Activated naive CD4-positive, alpha-beta T cell treated with anti-CD3 and anti-CD28 coated beads for 36 hours (primary cell): ENCODE measurements at places on chromosomes 12 and 14. TPM values are rescaled to one million over a fixed set of nuclear protein-coding genes. Genes with fewer than 3 reads are reported as not detected.

NYNRIN gene
- not detected for total RNA-seq

MIP gene
- not detected for total RNA-seq

- peak; percentile 9 for DNase-seq
Observed at GRCh38 chr12:40192704-40193255, 32.0 kb upstream of the LRRK2 start.

HNF1A gene
- total RNA-seq = not detected

KRT71 gene
- total RNA-seq = not detected

- DNase-seq = no peak
Observed at GRCh38 chr14:100611811-100612480, 24.7 kb upstream of the BEGAIN start.

OASL gene
- 13.4 TPM for total RNA-seq

DNA sequence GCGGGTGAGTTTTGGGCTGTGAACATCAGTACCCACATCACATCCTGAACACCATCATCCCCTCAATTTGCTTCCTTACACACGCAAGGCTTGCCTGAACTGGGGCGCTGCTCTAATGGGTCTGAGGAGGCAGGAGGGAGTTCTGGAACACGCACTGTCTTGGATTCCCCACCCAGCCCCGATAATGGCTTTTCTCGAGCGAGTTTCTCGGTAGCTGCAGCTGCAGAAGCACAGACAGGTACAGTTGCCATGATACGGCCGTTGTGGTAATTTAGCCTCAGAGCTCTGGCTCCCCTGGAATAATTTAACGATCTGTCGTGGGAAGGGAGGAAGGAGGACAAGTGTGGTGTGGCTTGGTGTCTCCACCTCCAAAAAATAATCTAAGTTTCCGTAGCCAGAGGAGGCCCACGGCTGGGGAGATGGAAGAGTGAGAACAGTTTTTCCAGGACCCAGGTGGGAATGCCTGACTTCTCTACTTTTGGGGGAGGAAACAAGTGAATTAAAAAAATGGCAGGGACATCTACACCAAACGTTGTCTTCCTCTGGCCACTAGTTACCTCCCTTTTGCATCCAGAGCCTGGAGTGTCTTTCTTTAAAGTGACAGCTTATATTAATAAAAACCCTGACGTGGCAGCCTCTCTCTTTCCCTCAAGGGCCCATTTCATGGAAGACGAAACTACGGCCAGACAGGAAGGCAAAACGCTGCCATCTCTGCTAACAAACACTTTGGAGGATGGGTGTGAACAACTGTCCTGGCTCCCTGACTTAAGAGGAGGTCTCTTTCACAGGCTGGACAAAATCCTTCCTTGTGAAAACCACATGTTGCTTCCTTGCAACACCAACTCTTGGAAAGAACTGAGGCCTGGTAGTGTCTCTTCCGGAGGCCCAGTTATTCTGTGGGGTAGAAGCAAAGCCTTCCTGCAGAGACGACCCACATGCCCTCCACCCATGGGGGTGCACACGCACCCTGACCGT is 84.8 kb downstream of the RBM19 start:
- DNase-seq = no peak

CCDC88C gene
- 83.3 TPM for total RNA-seq

DNA sequence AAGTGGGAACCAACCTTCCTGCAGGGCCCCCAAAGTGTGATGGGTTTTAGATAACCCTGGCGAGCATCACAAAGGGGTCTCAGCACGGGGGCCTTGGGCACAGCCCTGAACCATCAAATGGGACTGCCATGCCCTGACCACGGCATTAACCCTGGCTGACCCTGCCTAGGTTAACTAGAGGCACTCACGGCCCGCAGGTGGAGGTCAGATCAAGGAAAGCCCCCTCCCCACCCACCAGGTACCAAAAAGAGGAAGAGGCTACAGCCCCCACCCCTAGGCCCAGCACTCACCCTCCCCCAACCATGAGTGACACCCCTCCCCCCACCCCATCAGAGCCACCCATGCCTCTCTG is 42.5 kb downstream of the CCNK start:
- DNase-seq = no peak

ABHD12B gene
- not detected for total RNA-seq

DNA sequence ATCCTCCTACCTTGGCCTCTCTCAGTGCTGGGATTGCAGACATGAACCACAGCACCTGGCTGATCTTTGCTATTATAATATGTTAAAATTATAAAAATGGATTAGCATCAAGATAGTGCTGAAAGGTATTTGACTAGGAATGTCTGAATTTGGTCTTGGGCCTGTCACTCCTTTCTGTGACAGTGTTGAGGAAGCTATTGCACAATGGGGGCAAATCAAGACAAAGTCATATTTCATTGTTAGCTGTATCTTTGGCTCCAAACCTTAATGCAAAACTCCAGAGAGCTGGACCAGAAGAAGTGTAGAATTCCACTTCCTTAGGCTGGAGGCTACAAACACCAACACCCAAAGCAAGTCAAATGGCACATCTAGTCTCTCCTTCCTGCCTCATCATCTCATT is 42.2 kb downstream of the ZCRB1 start:
- DNase-seq = no peak

DNA sequence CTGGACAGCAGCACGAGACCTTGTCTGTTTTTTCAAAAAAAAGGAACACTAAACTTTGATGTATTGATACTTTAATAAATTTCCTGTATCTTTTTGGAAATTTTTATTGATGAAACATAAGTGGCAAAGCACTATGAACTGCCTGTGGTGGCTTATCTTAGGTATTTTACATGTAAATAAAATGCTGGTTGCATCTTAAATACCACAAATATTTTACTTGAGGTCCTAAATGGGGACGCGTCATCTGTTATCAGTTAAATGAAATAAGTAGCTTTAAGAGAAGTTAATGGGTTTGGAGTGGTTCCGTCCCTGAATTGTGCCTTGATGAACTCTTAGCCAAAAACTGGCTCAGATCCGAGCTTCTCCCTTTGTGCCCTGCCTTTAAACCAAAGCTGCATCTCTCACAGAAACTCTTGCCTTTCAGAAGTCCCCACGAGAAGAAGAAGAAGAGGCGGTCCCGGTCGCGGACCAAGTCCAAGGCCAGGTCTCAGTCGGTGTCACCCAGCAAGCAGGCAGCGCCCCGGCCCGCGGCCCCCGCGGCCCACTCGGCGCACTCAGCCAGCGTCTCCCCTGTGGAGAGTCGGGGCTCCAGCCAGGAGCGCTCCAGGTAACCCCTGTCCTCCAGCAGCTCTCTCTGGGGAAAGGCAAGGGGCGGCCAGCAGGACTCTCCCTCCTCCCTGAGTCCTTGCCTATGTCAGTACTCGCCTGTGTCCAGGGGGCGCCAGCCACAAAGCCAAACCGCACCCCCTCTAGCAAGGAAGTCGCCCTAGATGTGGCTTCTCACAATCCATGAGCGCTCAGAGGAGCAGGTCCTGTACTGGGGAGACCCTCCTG is 31.2 kb upstream of the MMP17 start:
- no peak for DNase-seq

- no peak for DNase-seq
Observed at GRCh38 chr12:60240891-60241290, 645.1 kb downstream of the SLC16A7 start.

GRCh38 chr14:61923348-61923747 is 161.1 kb downstream of the SNAPC1 start:
- peak; percentile 18 for DNase-seq

DNA sequence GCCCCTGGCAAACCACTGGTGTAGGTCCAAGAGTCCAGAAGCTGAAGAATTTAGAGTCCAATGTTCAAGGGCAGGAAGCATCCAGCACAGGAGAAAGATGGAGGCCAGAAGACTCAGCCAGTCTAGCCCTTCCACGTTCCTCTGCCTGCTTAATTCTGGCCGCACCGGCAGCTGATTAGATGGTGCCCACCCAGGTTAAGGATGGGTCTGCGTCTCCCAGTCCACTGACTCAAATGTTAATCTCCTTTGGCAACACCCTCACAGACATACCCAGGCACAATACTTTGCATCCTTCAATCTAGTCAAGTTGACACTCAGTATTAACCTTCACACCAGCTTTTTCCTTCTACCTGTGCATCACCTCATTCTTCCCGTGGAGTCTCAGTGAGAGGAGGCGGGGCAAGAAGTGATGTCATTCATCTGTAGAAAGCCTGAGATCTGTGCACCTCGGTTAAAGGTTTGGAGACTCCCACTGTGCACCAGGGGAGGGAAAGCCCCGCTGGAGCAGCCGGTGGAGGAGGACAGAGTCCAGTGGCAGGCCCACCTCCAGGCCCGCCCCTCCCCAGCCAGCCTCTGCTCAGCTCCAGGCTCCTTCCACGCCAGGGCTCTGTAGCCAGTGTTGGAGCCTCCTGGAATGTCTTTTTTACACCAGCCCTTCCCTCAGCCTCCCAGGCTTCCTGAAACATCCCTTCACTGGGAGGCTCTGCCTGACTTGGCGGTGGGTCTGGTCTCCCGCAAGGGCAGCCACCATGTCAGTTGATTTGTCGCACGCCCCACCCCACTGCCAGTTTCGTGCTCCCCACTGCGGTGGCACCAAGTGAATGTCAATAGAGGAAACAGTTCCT is 80.1 kb upstream of the DYNC1H1 start:
- no peak for DNase-seq

GRCh38 chr14:89226801-89227495 is 190.1 kb downstream of the FOXN3 start:
- DNase-seq = no peak

DNA sequence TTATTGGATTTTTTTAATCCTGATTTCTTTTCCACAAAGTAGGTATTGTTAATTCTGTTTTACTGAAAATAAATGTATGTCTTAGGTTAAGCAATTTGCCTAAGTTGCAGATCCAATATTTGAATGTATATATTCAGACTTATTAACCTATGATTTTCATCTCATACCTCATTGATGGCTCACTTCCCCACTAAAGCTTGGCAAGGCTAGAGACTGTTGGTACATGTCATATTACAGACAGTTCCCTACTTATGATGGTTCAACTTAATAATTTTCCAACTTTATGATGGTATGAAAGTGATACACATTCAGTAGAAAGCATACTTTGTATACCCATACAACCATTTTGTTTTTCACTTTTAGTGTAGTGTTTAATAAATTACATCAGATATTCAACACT is 33.2 kb upstream of the KCNH3 start:
- no peak for DNase-seq

GRCh38 chr12:112868459-112869041 is 38.2 kb upstream of the OAS1 start:
- DNase-seq = no peak

KRT4 gene
- total RNA-seq = not detected

DUSP16 gene
- total RNA-seq = 45.7 TPM

DNA sequence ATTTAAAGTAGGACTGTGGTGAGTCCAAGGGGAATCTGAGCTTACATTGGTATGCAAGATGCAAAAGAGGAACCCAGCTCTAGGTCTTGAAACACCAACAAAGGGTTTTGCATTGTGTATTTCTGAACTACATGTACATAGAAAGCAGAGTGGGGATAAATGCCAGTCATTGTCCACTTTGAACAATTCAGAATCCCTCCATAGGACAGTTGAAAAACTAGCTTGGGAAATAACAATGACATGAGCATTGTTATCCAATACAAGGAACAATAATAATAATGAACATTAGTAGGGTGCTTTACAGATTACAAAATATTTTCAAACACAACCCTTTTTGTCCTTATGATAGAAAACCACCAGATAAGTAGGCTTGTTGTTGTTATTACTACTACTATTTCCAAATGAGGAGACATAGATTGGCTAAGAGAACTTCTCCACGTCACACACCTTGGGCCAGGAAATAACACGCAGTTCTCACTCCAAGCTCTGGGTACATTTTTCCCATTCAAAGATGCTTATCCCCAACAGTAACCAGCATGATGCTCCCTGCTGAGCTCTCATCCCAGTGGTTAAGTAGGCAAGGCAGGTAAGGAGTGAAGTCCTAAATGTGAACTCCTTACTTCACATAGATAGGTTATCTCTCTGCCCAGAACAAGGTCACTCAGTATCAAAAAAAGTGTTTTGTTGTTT is 51.7 kb upstream of the RASSF8 start:
- no peak for DNase-seq

GRCh38 chr14:23009483-23009938 is 432 bp downstream of the C14orf93 start:
- no peak for DNase-seq

- DNase-seq = no peak
Observed at GRCh38 chr12:124744659-124745464, 118.8 kb downstream of the SCARB1 start.

DNA sequence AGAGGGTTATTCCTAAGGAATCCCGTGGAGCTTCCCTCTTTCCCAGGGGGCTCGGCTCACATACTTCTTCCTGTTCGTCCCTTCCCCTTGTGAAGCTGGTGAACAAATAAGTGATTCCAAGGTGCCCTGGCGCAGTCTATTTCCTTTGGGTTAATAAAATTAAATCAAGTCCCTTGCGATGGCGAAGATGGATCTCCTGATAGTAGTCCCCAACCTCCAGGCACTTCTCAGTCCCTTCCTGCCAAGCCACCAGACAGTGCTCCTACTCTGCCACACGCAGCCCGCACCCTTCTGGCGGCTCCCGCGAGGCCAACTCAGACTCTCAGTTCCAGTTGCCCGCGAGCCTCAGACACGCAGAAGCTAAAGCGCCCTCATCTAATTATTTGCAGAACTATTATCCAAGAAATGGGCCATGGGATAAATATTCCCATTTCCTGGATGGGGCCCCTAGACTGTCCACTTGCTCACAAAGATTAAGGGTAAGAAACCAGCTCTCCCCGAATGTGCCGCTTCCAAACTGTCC is 2.4 kb upstream of the SIX6 start:
- DNase-seq = no peak

DNA sequence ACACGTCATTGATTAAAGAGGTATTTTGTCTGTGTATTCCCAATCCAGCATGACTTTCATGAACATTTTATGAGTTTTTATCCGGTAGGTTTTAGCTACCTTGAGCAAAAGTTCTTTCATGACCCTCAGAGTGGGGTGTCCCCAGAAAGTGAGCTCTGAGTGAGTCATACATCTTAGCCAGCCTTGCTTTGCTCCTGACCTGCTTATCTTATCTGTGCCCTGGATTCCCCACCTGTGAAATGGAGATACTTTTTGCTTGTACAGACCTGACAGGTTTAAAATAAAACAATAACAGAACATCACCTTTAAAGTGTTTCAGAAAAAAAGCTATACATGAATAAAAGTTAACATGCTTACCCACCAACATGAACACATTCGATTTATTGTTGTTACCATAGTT is 202.8 kb upstream of the SOX5 start:
- DNase-seq = no peak
